Muscle of leg (tissue), 16 donors: ENCODE measurements at places on chromosomes 2 and 18. TPM values are rescaled to one million over a fixed set of nuclear protein-coding genes. Genes with fewer than 3 reads are reported as not detected.

GRCh38 chr2:104584393-104584792, 269.5 kb upstream of the POU3F3 start:
- H3K4me3 ChIP-seq, result no peak overlapping the region
- no peaks in the 10 kb centered on the region for H3K36me3 ChIP-seq
- no peak for DNase-seq
- no peaks in the 10 kb centered on the region for H3K27me3 ChIP-seq
- H3K4me1 ChIP-seq, result no peaks in the 10 kb centered on the region
- no peak overlapping the region for H3K27ac ChIP-seq

GRCh38 chr18:44911773-44912172, 231.1 kb downstream of the SETBP1 start:
- no peaks in the 10 kb centered on the region for H3K27me3 ChIP-seq
- H3K4me3 ChIP-seq, result no peak overlapping the region
- H3K36me3 ChIP-seq, result no peaks in the 10 kb centered on the region
- DNase-seq, result no peak
- no peak overlapping the region for H3K27ac ChIP-seq

DNA sequence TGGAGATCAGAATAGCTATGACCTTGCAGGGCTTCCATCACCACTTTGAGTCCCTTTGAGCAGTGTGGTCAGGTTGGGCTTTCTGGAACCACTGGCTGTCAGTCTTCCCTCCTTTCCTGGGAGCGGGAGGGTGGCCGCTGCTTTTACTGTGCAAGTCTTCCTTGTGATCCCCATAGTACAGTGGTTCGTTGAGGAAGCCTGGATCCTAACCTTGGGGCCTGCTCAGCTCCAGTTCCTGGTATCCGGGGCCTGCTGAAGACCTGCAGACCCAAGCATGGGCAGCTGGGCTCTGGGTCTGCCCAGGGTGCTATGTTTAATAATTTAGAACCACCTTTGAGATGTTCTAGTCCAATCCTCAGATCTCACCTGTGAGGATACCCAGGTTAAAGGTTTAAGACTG, 104.2 kb downstream of the CLIP4 start:
- peaks cover 4% of the 10 kb centered on the region for H3K4me1 ChIP-seq
- H3K27ac ChIP-seq, result no peak overlapping the region
- no peak for DNase-seq
- H3K36me3 ChIP-seq, result no peaks in the 10 kb centered on the region
- no peak overlapping the region for H3K4me3 ChIP-seq
- peaks cover 11% of the 10 kb centered on the region for H3K27me3 ChIP-seq

LONRF2 gene
- total RNA-seq, result 1.5 TPM

- DNase-seq, result no peak
- H3K4me1 ChIP-seq, result no peaks in the 10 kb centered on the region
- no peaks in the 10 kb centered on the region for H3K36me3 ChIP-seq
- no peak overlapping the region for H3K4me3 ChIP-seq
Observed at GRCh38 chr2:213199871-213200270, 48.5 kb upstream of the IKZF2 start.

DNA sequence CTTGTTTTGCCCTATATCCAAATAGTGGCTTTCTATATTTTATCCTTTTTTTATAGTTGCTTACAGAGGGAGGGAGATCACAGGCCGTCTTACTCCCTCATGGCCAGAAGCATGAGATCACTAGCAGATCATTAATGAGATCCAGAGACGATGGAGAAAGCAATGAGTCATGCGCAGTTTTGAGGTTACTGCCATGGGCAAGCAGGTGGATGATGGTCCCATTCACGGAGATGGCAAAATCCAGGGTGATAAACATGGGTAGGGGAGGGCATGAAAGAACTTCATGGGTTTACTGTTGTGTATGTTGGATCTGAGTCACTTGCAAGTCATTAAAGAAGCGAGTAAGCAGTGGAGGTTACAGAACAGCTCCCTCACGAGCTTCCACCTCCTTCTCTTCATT, 60.4 kb downstream of the C18orf63 start:
- H3K27me3 ChIP-seq, result no peaks in the 10 kb centered on the region
- peak; percentile 58 for DNase-seq
- no peak overlapping the region for H3K4me3 ChIP-seq
- no peaks in the 10 kb centered on the region for H3K4me1 ChIP-seq
- H3K36me3 ChIP-seq, result no peaks in the 10 kb centered on the region
- no peak overlapping the region for H3K27ac ChIP-seq

RAB3GAP1 gene
- total RNA-seq, result 30.4 TPM

DNA sequence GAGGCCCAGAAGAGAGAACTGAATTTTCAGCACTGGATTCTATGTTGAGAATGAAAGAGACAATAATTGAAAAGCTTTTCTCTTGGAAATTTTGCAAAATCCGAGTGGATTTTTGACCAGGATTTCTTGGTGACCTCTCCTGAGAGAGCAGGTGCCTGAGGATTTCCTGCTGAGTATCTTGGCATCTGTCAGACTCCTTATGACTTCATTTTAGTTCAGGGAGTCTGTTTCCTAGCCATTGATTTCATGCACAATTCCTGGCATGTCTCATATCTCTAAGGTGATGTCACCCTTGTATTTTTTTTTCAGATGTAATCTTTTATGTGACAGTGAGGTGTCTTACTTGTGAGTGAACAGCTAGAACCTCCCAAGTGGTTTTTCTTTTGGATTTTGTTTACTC, 195.9 kb downstream of the NEDD4L start:
- H3K36me3 ChIP-seq, result no peaks in the 10 kb centered on the region
- peak; percentile 53 for DNase-seq
- H3K4me3 ChIP-seq, result no peak overlapping the region
- peaks cover 3% of the 10 kb centered on the region for H3K4me1 ChIP-seq

GRCh38 chr18:35131387-35132020, 90.3 kb downstream of the MAPRE2 start:
- no peak for DNase-seq
- no peaks in the 10 kb centered on the region for H3K4me1 ChIP-seq
